ENCODE measurements at places on chromosomes 5 and 9.
A peak's percentile ranks its signal among the peaks of the same experiment; 100 is the strongest.

DNA sequence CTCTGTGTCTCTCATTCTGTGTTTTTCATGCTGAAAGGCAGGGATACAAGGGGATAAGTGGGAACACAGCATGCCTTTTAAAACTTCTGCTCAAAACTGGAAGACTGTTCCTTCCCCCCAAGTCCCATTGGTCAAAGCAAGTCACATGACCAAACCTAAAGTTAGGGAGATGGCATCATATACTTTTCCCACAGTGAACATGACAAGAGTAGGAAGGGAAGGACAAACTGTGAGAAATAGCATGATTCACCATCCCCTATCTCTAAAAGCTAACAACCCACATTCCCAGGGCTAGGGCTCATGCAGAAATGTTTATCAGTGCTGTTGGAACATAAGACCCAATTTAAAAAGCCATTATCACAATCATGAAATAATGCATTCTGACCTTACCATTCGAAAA is 24.2 kb upstream of the SHISAL2B start:
- DNase-seq = no peak

DNA sequence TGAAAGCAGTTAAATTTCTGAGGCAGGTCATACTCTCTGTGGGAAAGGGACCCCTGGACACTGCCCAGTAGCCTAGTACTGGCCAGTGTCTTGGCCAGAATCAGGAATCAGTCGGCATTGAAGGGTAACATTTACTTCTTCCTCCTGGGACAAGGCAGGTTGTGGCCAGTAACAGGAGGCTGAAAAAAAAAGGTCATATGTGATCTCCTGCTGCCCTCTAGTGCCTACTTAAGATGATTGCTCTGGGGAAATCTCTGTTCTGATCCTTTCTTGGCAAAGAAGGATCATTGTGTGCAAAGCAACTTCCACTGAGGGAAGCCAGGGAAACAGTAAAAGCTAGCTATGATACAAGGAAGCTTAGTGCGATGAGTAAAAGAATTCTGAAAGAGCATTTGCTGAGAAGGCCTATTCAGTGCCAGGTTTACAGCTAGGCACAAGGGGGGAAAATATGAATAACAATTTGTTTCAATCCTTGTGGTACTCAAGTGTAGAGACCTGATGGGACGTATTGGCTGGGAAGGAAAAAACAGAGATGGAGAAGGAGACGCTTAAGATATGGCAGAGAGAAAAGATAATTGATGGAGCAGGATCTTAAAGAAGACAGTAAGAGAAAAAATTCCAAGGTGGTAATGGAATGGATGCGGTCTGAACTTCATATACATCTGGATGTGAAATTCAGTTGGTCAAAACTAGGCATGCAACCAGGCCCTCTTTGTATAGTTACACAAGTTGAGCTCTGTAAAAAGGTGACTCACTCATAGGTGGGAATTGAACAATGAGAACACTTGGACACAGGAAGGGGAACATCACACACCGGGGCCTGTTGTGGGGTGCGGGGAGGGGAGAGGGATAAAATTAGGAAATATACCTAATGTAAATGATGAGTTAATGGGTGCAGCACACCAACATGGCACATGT is 25.8 kb upstream of the TRIM32 start:
- DNase-seq = no peak

DNA sequence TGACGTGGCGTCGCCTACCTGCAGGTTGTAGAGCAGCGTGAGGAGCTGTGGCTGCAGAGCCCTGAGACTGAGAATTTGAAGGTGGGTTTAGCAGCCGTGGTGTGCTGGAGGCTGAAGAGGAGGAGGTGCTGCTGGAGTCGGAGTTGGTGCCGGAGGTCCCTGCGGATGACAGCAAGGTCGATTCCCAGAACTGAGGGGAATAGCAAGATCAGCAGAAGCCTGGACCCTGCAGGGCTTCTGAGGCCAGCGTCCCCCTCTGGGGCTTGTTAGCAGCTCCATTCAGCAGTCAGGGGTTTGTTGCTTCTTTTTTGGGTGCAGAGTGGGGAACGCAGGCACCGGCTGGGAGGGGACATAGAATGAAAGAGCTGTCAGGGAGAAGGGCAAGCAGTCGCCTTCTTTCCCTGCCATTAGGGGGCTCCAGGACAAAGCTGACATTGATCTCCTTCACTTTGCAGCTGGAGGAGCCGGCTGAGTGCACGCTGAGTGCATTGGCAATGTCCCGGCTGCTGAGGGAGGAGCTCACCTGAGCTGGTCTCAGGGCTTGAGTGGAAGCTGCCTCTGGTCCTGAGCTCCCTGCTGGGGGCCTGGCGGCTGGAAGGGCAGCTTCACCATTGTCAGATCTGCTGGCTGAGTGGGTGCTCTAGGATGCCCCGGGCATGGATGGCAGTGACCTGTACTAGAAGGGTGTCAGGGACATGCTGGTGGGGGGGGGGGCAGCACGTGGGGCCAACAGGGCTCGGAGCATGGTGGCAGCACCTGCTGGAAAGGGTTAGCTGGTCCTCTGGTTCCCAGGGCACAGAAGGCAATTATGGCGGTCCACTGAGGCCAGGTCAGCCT is 20.8 kb downstream of the OBP2B start:
- DNase-seq = peak; percentile 29

DNA sequence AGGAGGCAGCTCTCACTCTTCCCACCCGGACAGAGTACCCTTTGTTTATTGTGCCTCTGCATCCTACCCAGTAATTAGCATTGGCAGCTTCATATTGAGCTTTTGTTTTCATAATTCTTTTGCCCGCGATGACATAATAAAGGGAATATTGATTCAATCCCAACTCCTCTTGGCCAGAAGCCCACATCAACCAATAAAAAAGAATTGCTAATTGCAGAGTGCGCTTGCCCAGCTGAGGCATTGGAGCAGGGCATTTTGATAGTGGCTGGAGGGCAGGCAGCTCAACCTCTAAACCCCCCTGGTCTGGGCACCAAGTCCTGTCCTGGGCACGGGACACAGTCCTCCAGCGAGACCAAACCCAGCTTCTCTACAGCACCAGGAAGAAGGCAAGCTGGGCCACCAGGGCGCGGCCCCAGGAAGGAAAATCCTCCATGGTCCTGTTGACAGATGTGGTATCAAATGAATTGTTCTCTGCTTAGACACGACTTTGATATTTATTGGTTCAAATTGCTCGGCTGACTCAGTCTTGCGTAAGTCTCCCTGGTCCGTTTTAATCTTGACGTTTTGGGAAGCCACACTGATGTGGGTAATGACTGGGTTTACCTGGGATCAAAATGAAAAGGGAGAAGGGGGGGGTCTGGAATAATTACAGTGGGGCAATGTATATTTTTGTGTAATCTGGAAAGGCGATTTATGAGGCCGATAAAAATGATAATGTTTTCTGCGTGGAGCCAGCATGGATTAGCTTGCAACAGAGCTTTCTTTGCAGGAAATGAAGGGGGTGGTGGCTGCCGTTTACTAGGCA is 220.7 kb upstream of the MSX2 start:
- DNase-seq = no peak

GRCh38 chr9:130320723-130321481 is 55.3 kb downstream of the HMCN2 start:
- peak; percentile 43 for DNase-seq

- no peak for DNase-seq
These were observed 133.6 kb downstream of the ATG10 start for GRCh38 chr5:82105457-82105856.

DNA sequence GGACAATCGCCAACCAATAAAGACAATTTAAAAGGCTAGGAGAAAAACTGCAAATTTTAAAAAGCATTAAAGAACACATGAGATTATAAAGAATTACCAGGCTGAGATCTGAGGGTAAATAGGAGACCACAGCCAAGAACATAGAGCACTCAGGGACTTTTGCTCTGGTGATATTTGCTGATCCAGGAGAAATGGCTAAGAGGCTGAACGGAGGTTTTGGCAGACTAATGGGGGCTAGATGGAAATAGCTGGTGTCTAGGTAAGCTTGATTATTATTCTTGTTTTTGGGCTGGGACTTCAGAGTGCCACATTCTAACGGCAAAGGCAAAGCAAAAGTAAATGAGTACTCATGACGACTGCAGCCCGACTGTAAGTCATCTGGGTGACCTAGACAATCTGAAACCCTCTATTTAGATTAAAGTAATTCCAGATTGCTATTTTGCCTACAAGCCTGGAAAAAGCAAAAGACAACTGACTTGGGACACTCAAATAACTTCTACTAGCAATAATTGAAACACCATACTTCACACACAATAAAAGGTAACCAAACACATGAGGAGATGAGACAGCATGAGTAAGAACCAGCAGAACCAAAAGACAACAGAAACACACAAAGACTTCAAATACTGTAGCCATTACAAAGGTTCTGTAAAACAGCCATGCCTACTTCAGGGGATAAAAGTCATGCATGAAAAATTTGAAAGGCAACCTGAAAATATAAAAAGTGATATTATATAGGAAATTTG is 68.8 kb downstream of the JAKMIP2 start:
- no peak for DNase-seq

GRCh38 chr9:86639899-86640379 is 285.7 kb upstream of the TUT7 start:
- no peak for DNase-seq

GRCh38 chr9:115757461-115757860 is 396.1 kb upstream of the PAPPA start:
- no peak for DNase-seq

- no peak for DNase-seq
These were observed 1917.9 kb downstream of the EFNA5 start for GRCh38 chr5:105752801-105753200.

- peak; percentile 78 for DNase-seq
These were observed 10.5 kb upstream of the TMEM252 start for GRCh38 chr9:68551191-68551590.

- DNase-seq = peak; percentile 77
These were observed 40.6 kb upstream of the SAP30L start for GRCh38 chr5:154405078-154405792.

DNA sequence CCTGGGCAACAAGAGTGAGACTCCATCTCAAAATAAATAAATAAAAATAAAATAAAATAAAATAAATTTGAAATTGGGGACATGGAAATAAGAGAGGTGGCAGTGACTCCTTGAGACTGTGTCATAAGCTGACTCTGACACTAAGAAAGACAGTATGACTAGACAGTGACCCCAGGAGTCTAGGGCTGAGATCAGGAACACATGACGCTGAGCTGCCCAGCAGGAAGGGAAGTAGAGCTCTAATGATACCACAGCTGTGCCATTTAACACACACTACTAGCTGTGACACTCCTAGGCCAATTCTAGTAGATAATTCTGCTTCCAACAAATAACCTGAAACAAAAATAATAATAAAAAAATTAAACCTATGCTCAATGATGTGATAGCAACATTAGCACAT is 293.0 kb downstream of the SEC61B start:
- no peak for DNase-seq

DNA sequence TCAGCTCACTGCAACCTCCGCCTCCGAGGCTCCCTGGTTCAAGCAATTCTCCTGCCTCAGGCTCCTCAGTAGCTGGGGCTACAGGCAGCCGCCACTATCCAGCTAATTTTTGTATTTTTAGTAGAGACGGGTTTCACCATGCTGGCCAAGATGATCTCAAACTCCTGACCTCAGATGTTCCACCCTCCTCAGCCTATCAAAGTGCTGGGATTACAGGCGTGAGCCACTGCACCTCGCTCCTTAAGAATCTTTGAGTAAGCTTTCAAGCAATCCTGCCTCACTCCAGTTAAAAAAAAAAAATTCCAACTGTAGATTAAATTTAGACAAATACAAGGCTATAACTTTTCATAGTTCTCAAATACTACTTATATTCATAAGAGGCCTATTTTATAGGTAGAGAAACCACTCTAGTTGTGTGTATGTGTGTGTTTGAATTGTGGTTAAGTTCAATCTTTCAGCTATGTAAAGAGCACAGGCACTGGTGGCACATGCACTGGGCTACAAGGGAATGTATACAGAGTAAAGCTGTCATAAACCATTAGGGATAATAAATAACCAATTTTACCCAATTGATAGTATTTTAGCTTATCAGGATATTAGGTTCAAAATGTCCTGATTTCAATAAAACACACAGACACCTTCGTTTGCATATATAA is 50.6 kb upstream of the RAPGEF6 start:
- no peak for DNase-seq

- DNase-seq = no peak
These were observed 67.3 kb downstream of the DMRT2 start for GRCh38 chr9:1117439-1117838.

DNA sequence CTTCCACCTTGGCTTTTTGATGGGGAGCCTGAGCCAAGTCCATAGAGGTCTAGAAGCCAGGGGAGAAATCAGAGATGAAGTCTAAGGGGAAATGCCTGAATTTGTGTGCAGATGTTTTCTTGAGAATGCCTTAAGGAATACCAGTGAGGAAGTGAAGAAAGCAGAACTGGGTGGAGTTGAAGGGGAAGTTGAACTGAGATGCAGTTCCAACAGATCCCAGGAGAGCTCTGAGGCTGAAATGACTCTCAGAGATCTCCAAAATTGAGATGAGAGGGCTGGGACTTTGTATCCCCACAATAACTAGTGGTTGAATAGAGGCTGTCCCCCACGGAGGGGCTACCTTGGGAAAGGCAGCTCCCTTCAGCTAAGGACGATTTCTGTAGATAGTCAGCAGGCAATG is 197.1 kb downstream of the ZNF462 start:
- DNase-seq = no peak

DNA sequence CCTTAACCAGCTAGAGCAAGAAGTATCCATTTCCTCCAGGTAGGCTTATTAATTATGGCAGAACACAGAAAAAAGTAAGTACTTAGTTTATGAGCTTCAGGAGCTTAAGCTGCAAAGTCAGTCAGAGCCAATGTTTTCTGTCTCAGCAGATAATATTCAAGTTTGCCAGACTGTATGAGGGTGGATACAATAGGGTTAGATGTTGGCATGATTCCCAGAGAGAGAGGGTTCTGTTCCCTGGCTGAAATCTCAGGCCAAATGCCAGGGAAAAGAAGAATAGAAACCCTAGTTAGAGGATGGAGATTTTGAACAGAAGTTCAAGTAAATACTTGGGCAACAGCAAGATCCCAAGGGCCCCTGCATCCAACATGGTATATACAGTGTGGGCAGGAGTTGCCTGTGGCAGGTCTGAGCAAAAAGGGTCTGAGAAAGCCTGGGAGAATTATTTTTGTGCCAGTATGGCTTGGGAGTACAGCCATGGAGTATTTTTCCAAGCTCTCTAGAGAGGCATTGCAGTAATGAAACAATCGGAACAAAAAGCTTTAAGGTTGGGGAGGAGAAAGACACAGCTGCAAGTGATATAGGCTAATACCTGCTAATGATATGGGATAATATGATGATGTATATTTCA is 31.0 kb upstream of the ISOC1 start:
- no peak for DNase-seq

GRCh38 chr9:125744616-125745015 is 2.6 kb upstream of the PBX3 start:
- DNase-seq = no peak

DNA sequence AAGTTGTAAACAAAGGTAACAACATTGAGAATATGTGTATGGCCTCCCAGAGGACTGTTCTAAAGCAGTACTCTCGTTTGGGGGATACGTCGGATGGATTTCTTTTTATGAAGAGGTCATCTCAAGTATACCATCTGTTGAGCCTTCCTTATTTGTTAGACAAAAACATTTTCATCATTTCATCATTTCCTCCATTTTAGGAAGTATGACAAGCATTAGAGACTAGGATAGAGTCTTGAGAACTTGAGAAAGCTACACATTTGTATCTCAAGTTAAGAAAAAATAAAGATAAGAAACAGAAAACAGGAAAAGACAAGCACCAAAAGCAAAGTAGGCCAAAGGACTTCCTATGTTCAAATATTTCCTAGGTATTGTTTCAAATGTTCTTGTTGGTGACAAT is 307.0 kb downstream of the EFNA5 start:
- no peak for DNase-seq

All from colonic mucosa (tissue), 4 donors.